Epithelial cell of umbilical artery (primary cell): ENCODE measurements at places on chromosomes 6 and 20. TPM values are rescaled to one million over a fixed set of nuclear protein-coding genes. Genes with fewer than 3 reads are reported as not detected.

Gene ARMC12
- 0.30 TPM in 1 of 2 replicates, not detected in the other for total RNA-seq

Gene HLA-DQB2
- not detected in 2 replicates for total RNA-seq

Gene SLC26A8
- not detected in 2 replicates for total RNA-seq

Gene BCAS1
- under 0.01 TPM in 1 of 2 replicates, not detected in the other for total RNA-seq

Gene PLG
- total RNA-seq = not detected in 2 replicates

Gene ULBP3
- total RNA-seq = 6.1 and 13.0 TPM in 2 replicates

Gene TTI1
- total RNA-seq = 15.6 and 21.4 TPM in 2 replicates

Gene BPIFB4
- total RNA-seq = not detected in 2 replicates

Gene ZC3H12D
- total RNA-seq = not detected in 2 replicates

Gene POLR1H
- 49.2 and 53.6 TPM in 2 replicates for total RNA-seq

Gene SOBP
- total RNA-seq = 0.97 and 1.7 TPM in 2 replicates

Gene CTAGE9
- total RNA-seq = not detected in 2 replicates

Gene SRPK1
- total RNA-seq = 96.5 and 117 TPM in 2 replicates

Gene COL12A1
- 11.1 and 16.9 TPM in 2 replicates for total RNA-seq

Gene HLA-DMA
- total RNA-seq = 0.32 and 2.1 TPM in 2 replicates

Gene PKIB
- total RNA-seq = 0.76 and 0.97 TPM in 2 replicates

Gene MYBL2
- total RNA-seq = 19.8 and 19.9 TPM in 2 replicates

Gene FOXC1
- 4.7 and 5.2 TPM in 2 replicates for total RNA-seq

Gene MTFR2
- total RNA-seq = 3.6 and 4.1 TPM in 2 replicates

Gene GJA10
- not detected in 2 replicates for total RNA-seq

Gene ZBP1
- not detected in 2 replicates for total RNA-seq

Gene CCN6
- total RNA-seq = not detected in 2 replicates

Gene OR2B2
- not detected in 2 replicates for total RNA-seq

Gene CABLES2
- 0.97 and 1.2 TPM in 2 replicates for total RNA-seq

Gene KHDC1L
- total RNA-seq = not detected in 2 replicates

Gene OR2J3
- not detected in 2 replicates for total RNA-seq

Gene SLC22A7
- total RNA-seq = not detected in 2 replicates

Gene CSNK2A1
- 95.5 and 149 TPM in 2 replicates for total RNA-seq

Gene POM121L2
- not detected in 2 replicates for total RNA-seq

Gene RFX6
- not detected in 2 replicates for total RNA-seq
